EH (cell line): ENCODE measurements at places on chromosomes 2 and 18.

DNA sequence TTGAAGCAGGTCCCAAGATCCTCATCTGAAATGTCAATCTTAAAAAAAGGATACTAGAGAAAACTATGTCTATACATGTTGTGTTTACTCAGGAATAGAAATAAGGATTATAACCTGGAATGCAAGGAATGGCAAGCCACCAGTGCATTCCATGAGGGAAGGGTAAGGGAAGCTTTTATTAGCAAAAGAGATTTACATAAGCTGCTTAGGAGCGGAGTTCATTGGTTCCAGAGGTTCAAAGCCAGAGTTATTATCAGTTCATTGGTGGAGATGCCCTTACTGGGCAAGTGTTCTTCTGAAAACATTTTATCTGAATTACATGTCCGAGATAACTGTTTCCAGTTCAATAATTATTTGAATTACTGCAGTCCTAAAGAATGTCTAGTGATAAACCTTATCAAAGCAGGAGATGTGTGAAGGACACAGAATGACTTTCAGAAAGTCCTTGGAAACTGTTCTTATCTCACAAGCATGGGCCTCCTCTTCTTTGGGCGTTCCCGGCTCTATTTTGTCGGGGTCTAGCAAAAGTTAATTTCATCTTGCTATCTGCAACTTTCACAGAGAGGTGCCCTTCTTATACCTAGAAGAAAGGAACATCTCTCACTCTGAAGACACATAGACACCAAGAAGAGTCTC is 23.5 kb downstream of the COMMD1 start:
- peak; percentile 74 for DNase-seq

- DNase-seq, result no peak
Observed at GRCh38 chr2:158835431-158835830, 40.3 kb downstream of the DAPL1 start.

DNA sequence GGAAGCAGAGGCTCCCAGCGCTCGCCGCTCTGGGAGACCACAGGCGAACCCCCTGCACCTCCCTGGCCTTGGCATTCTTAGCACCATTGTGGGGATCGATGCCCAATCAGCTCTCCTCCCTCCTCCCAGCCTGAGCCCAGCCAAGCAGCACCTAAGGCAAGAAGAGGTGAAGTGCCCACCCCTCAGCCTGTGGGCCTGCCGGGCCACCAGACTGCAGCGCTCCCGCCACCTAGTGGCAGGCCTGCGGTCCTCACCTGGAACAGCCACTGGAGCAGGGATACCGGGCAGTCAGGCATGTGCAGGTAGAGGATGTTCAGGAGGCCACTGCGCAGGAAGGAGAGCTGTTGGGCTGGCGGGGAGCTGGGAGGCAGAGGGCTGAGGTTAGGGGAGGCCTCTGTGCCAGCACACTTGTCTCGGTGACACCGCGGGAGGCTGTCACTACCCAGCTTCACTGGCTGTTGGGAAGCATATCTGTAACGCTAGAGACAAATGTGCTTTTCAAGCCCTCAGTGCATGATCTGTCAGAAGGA is 35.2 kb downstream of the FAM178B start:
- DNase-seq, result peak; percentile 58

GRCh38 chr2:218853766-218854165 is 5.8 kb upstream of the WNT6 start:
- peak; percentile 55 for DNase-seq

GRCh38 chr2:2573658-2574293 is 242.7 kb upstream of the MYT1L start:
- DNase-seq, result no peak

DNA sequence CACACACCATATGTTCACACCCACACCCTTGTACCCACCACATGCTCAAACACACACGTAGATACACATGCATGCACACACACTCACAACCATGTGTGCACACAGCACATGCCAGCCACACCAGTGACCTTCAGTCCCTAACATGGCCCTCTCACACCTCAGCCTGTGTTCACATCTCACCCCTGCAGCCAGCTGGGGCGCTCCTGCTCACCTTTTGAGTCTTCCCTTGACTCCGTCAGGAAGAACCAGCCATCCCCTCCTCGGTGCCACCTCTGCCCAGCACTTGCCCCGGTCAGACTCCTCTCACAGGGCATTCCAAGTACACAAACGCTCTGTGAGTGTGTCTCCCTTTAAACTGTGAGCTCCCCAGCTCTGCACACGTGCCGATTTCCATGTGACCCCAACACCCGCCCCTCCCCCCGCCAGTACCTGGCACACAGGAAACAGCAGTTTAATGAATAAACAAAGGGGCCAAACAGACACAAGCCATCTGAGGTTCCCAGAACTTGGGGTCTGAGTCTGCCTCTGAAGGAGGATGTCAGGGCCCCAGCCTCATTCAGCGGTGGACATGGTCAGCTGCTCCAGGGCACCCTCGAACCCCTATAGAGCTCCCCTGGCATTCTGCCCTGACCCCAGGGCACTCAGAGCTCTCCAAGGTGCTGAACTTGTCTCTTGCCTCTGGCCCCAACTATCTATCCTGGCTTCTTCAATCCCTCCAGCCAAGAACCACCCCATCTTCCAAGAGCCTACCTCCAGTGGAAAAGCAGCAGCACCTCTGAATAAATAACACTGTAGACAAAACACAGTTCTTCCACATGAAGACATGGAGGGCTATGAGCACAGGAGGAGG is 252.9 kb downstream of the ATAD2B start:
- peak; percentile 32 for DNase-seq

GRCh38 chr2:226360658-226361057 is 439.0 kb downstream of the IRS1 start:
- DNase-seq, result no peak
